Activated T-helper 1 cell treated with anti-CD3 and anti-CD28 coated beads, Interleukin-2, amount 50 U/mL, for 16 hours (primary cell): ENCODE measurements at places on chromosomes 16 and 17.

DNA sequence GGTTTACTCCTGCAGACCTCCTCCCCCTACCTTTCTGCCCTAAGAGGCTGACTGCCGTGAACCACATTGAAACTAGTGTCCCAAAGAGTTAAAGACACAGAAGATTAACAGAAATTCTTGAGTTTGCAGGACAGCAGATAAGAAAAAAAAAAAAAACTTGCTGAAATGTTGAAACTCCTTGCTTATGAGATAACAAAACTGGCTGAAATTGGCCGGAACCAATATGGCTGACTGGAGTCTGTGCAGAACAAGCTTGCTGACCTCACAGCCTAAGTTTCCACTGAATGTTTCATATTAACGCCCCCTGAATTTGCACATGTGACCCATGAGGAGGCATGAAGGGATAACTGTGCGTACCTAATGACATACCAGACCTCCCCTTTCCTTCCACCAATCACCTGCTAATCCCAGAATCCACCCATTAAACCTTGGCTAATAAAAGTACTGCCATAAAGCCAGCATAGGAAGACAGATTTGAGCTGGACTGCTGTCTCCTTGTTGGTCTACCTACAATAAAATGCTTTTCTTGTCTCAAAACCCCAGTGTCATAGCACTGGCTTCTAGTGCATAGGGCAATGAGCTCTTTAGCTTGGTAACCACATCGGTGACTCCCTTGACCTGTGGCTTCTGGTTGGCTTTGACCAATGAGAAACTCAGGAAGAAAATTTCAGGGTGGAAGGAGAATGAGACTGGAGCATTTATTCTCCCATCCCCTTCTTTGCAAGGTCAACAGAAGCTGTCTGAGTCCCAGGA, 80.1 kb downstream of the PMP22 start:
- DNase-seq: no peak

- no peak for DNase-seq
These were observed 74.3 kb downstream of the MMD start for GRCh38 chr17:55347341-55347740.

DNA sequence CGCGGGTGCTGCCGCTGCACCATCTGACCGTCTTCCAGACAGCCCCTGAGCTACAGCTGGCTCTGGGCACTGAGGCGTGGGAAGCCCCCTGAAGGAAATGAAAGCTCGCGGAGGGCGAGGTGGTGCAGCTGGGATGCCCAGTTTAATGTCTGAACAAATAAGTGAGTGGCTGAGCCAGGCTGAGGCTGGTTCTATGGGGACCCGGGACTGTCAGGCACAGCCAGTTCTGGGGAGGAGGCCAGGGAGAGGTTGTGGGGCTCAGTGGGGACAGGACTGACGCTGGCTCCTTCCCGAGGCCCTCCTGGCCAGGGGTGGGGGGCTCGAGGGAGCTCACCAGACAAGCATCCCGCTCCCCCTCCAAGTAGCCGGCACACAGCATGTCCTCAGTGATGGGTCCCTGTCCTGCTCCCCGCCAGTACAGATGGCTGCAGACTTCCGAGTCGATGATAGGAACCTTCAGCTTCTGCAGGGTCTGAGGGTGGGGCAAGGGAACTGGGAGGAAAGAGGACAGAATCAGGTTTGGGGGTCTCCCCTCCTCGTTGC, 4.4 kb downstream of the PRSS22 start:
- DNase-seq: no peak

GRCh38 chr17:42866631-42867575, 15.9 kb downstream of the AOC3 start:
- no peak for DNase-seq

- no peak for DNase-seq
These were observed 23.9 kb upstream of the TOM1L1 start for GRCh38 chr17:54876656-54877195.

GRCh38 chr17:53837131-53837530, 14.4 kb downstream of the KIF2B start:
- no peak for DNase-seq

DNA sequence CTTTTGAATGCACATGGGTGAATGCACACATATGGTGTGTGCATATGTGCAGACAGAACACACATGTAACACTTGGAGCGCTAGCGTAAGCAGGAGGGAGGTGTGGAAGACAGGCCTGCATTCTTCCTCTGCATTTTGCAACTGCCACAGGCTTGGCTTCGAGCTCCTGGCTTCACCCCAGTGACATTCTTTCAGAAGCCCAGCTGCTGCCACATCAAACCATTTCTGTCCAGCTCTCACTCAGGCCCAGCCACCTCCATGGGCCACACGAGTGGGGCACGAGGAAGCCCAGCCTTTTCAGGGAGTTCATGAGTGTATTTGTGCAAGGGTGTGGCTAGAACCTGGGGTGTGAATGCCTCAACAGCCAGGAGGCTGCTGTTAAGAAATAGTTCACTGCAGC, 18.8 kb downstream of the LGALS3BP start:
- DNase-seq: no peak

DNA sequence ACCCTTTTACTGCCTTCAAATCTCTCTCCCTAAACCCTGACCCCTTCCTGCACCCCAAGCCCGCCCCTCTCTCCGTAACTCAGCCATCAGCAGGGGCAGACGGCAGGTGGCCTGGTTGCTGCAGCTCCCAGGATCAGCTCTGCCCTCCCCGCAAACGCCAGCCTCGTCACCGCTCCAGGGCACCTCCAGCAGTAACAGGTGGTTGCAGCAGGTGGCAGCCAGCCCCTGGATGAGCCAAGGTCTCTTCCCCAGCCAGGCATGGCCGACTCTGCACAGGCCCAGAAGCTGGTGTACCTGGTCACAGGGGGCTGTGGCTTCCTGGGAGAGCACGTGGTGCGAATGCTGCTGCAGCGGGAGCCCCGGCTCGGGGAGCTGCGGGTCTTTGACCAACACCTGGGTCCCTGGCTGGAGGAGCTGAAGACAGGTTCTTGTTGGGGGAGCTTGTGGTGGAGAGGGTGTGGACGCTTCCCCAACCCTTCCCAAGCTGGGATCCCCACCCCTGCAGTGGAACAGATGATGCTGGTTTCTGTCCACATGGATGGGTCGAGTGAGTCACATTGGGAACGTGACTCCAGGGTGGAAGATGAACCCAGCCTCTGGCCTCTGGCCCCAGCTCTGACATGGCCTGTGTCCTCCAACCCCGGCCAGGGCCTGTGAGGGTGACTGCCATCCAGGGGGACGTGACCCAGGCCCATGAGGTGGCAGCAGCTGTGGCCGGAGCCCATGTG, 558 bp downstream of the HSD3B7 start:
- DNase-seq: no peak

GRCh38 chr16:5019775-5020174, 14.0 kb downstream of the NAGPA start:
- DNase-seq: no peak

DNA sequence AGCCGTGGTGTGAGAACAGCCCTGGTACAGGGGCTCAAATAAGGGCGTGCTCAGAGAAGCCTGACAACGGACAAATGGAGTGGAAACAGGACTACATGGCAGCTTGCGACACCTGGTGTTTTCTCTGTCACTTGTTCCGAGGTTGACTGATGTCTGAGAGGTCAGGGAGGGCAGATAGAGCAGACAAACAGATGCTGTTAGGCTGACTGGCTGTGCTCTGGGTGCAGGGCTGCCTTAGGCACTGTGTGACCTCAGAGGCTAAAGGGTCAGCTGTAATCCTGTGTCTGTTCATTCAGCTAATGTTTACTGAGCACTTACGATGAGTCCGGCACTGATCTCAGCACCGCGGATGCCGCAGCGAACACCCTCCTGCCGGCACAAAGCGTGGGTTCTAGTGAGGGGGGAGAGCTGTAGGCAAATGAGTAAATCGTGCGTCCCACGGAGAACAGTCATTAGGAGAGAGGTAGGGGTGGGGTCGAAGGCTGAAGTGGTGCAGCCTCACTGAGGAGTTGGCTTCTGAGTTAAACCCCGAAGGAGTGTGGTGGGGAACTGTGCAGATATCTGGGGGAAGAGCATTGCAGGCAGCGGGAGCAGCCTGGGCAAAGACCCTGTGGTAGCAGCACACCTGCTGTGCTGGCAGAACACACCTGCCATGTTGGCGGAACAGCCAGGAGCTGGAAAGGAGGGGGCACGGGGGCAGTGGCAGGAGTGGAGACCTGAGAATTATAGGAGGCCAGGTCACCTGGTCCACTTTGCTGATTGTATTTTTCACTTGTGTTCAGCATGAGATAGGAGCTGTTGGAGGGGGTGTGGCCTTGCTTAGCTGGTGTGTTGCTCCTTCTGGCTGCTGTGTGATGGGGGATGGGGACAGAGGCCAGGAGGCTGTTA, 35.0 kb downstream of the GPT2 start:
- DNase-seq: no peak

- DNase-seq: no peak
These were observed 1.3 kb downstream of the WNK4 start for GRCh38 chr17:42781639-42782165.

GRCh38 chr16:85605051-85605911, 7.8 kb upstream of the GSE1 start:
- DNase-seq: no peak

DNA sequence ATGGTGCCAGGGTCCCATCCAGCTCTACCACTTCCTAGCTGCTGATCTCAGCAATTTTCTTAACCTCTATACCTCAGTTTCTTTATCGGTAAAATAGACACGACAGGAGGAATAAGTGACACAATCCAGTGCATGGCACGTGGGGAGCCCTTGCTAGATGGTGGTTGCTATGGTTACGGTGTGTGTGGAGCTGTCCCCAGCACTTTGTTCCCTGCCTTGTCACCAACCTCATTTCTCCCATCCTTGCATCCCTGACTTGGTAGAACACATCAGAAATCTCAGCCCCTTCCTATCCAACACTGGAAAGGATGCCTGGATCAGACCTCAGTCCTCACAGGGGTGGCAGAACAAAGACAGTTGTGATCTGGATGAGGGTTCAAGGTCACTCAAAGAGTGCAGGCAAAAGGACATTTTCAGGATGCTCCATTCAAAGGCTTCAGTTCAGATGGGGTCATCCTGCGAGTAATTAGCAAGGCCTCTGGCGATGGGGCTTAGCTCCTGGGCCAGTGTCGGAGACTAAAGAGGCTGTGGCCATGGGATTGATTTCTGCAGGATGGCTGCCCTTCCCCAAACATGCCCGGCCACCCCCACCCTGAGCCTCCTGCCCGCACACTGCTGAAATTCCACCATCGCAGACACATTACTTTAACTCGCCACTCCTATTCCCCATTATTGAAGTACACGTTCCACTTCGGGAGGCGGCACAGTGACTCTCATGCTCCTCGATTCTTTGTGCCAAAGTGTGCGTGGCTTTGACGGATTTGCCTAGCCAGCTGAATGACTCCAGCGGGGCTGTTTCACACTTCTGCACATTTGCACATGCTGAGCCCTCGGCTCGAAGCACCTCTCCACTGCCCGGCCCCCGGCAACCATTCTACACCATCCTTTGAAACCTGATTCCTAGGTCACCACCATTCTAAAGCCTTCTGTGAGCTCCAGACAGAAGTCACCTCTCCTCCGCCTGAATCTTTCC, 40.3 kb downstream of the WNT3 start:
- DNase-seq: no peak

DNA sequence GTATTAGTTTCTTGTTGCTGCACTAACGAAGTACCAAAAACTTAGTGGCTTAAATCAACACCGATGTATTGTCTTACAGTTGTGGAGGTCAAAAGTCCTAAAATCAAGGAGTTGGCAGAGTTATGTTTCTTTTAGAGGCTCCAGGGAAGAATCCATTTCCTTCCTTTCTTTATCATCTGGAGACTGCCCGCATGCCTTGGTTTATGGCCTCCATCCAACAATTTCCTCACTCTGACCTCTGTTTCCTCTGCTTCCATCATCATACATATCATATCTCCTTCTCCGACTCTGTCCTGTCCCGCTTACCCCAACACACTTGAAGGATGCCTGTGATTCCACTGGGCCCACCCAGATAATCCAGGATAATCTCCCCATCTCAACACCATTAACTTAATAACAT, 627.8 kb downstream of the KCNJ2 start:
- no peak for DNase-seq

DNA sequence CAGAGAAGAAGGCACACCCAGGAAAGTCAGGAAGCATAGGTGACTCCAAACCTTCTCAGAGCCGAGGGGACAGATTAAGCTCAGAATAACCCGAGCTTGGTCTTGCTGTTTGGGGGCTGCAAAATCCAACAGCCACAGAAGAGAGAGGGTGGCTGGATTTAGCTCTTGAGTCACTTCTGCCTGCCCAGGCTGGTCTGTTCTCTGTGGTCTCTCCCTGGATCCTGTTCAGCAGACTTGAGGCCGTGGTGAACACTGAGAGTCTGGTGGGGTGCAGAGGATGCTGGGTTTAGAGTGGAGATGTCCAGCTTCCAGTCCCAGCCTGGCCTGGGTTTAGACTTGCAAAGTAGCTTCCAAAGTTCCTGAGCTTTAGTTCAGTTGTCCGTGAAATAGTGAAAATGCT, 8.8 kb downstream of the SLC26A11 start:
- no peak for DNase-seq

GRCh38 chr17:73371285-73371684, 59.5 kb upstream of the CDC42EP4 start:
- DNase-seq: no peak

GRCh38 chr16:56145369-56145768, 45.9 kb upstream of the GNAO1 start:
- DNase-seq: no peak

DNA sequence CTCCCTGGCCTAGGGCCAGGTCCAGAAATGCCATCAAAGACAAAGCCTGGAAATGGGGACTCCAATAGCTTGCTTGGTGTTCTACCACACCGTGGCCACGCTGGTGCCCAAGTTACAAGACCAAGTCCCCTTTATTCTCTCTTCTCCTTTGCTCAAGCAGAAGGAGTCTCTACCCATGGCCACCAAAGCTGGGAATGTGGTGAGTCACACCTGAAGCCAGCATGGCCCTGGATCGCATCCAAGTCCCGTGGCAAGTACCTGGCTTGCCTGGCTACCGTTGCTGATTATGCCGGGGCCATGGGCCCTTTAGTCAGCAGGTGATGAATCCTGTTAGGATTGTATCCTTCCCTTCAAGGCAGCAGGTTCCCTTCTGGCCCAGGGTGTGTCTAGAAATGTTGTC, 260.0 kb downstream of the HAPSTR1 start:
- no peak for DNase-seq

GRCh38 chr16:48131201-48131935, 24.4 kb downstream of the ABCC12 start:
- DNase-seq: no peak

DNA sequence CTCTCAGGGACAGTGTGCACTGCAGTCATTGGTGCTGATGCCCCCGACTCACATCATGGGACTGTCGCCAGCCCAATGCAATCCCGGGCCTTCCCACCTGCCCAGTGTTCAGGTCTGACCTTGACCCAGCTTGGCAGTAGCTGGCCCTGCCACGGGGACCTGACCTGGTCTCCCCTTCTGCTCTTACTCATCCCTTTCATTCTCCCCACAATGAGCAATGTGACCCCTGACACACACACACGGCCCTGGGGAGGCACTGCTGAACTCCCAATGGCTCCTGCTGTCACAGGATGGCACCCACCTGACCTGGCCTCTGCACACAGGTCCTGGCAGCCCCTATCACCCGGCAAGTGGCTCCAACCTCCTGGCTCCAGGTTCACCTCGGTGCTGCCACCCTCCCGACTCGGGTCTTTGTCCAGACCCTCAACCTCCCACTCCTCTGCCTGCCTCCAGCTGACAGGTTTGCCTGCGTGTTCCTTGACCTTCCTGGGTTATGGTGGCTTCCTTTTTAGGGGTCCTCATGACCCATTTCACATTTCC, 6.6 kb downstream of the CD300C start:
- DNase-seq: no peak

- DNase-seq: no peak
These were observed 54.9 kb downstream of the GRB7 start for GRCh38 chr17:39792526-39793221.
